ENCODE measurements at places on chromosomes 5 and 9.

DNA sequence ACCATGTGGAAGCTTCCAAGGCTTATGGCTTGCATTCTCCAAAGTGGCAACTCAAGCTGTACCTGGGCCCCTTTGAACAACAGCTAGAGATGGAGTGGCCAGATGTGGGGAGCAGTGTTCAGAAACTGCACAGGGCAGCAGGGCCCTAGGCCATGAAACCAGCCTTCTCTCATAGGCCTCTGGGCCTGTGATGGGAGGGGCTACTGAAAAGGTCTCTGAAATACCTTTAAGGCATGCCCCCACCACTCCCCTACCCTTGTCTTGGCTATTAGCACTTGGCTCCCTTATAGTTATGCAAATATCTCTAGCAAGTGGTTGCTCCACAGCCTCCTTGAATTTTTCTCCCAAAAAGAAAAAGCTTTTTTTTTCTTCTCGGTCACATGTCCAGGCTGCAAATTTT, 1014.6 kb downstream of the DTWD2 start:
- no peak for DNase-seq

DNA sequence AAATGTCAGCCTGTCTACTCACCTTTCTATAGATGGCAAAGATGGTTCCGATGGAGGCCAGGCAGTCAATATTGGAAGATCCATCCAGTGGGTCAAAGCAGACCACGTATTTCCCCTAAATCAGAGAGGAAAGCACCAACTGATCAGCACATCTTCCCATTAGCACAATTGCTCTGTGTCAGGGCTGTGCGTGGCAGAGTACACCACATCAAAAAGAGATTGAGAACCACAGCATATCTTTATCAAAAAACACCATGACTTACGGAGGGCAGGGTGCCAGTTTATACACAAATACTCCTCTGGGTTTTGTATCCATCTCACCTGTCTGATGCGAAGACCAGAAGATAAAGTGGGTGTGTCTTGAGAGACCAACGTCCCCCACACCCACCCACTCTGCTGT, 9.1 kb downstream of the FBP2 start:
- no peak for DNase-seq

GRCh38 chr5:160458806-160459800, 37.4 kb downstream of the PTTG1 start:
- DNase-seq, result no peak

DNA sequence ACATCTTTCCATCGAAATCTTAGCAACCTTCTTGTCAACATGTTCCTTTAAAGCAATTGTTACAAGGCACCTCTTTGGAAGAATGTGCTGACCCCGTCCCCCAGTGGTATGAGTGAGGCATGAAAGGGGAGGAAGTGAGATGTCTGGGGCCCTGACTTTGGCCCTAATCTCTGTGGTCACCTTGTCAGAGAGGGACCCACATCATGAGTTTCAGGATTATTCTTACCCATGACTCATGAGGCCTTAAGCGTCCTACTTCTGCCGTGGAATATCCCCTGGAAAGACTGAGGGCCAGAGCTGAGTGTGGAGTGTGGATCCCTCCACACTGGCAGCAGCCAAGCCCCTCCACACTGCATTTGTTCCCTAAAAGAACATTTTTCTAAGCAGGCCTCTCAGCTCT, 81.2 kb downstream of the FSTL4 start:
- no peak for DNase-seq

- DNase-seq, result no peak
Observed at GRCh38 chr5:57311921-57312735, 138.3 kb downstream of the GPBP1 start.

DNA sequence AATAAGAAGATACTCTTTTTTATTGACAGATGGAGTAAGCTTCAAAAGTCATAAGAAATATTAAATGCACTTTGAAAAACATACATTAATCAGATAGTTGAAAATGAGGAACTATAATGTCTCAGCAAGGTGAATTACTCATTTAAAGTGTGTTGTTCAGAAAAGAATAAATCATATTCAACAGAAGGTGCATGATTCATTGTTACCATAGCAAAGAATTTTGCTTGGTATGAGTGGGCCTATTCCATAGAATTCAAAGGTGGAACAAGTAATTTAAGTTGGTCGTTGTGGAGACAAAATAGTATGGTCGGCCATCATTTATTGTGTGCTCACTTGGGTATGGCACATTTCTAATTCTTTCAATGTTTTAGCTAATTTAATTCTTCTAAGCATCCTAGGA, 1920.2 kb upstream of the CDH9 start:
- no peak for DNase-seq

GRCh38 chr5:79976759-79977515, 14.1 kb downstream of the MTX3 start:
- DNase-seq, result no peak

- DNase-seq, result no peak
Observed at GRCh38 chr5:160456480-160457177, 35.0 kb downstream of the PTTG1 start.

DNA sequence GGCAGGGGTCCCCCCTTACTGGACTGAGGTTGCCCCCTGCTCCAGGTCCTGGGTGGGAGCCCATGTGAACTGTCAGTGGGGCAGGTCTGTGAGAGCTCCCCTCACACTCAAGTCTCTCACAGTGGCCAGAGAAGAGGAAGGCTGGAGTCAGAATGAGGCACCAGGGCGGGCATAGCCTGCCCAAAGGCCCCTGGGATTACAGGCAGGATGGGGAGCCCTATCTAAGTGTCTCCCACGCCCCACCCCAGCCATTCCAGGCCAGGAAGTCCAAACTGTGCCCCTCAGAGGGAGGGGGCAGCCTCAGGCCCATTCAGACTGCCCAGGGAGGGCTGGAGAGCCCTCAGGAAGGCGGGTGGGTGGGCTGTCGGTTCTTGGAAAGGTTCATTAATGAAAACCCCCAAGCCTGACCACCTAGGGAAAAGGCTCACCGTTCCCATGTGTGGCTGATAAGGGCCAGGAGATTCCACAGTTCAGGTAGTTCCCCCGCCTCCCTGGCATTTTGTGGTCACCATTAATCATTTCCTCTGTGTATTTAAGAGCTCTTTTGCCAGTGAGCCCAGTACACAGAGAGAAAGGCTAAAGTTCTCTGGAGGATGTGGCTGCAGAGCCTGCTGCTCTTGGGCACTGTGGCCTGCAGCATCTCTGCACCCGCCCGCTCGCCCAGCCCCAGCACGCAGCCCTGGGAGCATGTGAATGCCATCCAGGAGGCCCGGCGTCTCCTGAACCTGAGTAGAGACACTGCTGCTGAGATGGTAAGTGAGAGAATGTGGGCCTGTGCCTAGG, at the start of gene CSF2:
Gene CSF2, plus strand, starts transcription at position 559 of the 783 bp plus-strand sequence. Its CDS starts 35 bp downstream, at position 594.
- DNase-seq, result peak; percentile 59

DNA sequence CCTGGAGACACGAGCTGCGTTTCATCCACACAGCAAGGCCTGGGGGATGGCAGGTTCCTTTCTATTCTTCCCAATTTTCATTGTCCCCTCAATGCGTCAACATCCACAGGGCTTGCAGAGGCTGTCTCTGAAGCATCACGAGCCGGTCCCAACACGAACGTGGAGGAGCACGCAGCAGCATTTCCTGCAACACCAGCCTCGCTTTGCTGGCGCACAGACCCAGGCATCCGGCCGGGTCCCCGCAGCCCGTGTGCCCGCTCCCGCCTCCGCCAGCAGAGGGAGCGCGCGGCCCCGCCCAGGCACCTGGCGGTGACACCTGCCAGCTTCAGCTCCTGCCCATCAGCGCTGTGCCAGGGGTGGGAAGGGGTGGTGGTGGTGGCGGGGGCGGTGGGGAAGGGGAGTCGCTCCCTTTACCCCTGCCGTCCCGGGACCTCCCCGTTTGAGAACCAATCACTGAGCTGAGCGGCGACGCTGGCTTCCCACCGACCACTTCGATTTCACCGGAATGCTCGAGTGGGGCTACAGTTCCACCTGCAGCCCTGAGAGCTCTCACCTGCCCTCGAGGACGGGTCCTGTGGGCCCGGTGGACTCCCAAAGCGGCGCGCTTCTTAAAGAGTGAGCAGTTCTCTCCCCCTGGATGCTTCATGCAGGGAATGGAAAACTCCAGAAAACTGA, 464.5 kb downstream of the ICE1 start:
- DNase-seq, result no peak

DNA sequence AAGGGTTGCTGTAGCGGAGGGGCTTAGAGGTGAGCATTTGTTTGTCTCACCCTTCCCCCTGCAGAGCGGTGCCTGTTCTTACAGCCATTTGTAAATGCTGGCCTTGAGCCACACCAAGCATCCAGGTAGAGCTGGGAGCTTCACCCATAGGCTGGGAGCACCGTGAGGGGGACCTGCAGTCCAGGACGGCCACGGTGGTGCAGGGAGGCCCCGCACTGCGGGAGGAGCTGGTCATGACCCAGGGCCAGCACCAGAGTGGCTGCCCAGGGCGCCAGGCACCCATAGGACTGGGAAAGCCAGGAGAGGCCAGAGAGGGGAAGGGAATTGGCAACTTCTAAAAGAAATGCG, 197.3 kb upstream of the ADAMTS16 start:
- DNase-seq, result no peak

- no peak for DNase-seq
Observed at GRCh38 chr5:107330903-107331302, 339.8 kb downstream of the EFNA5 start.

GRCh38 chr5:118687661-118688621, 300.4 kb downstream of the DTWD2 start:
- DNase-seq, result no peak

GRCh38 chr5:2863133-2863532, 111.7 kb upstream of the IRX2 start:
- no peak for DNase-seq

GRCh38 chr9:109320331-109320741, 523 bp downstream of the EPB41L4B start:
- peak; percentile 30 for DNase-seq

- no peak for DNase-seq
Observed at GRCh38 chr5:154133591-154133990, 56.9 kb upstream of the GALNT10 start.

DNA sequence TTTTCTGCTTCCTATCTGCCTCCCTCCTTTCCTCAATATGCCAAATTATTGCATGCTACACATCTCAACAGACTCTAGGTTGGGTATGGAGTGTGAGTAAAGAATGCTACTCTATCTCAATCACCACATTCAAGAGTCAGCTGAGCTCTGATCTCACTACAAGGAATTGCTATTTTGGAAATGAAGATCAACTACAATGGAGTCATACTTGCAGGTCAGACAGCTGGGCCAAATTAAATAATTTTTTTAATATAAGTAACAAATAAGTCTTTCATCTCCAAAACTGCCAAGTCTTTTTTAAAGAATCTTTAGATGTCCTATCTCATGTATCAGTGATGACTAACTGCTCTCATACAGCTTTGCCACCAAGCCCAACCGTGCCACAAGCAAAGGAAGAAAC, 64.0 kb downstream of the DEPDC1B start:
- peak; percentile 25 for DNase-seq

DNA sequence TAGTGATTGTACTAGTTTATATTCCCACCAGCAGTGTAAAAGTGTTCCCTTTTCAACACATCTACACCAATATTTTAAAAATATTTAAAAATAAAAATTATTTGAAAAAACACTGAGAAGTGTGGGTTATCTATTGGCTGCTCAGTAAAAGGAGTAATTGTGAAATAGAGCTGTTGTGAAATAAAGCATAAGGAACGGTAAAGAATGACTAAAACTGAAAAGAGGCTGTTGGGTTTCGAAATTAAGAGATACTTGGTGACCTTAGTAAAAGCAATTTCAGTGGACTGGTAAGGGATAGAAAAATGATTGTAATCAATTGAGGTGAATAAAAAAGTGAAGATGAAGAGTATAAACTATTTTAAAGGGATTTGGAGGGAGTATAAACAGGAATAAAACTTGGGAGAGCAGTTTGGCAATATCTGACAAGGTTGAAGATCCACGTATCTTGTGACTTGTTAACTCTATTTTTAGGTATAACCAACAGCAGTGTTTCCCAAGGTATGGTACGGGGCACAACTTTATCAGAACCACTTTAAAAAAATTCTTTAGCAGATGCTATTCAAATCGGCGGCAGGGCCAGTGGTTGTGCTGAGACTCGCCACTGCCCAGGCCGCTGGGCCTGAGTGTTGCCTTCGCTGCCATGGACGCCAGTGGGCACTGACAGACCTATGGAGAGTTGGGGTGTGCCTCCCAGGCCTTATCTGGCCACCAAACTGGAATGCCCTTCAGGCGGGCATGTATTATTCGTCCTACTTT, 63.3 kb downstream of the TMEM38B start:
- no peak for DNase-seq

- no peak for DNase-seq
Observed at GRCh38 chr5:34464829-34465228, 191.3 kb upstream of the RAI14 start.

GRCh38 chr9:89536145-89536574, 38.2 kb upstream of the SEMA4D start:
- DNase-seq, result no peak
